Mesangial cell (primary cell): ENCODE measurements at places on chromosomes 1 and 21. TPM values are rescaled to one million over a fixed set of nuclear protein-coding genes. Genes with fewer than 3 reads are reported as not detected.

Gene GIPC2
- total RNA-seq, result 0.25 and 0.49 TPM in 2 replicates

Gene LHX4
- total RNA-seq, result under 0.01 and 0.13 TPM in 2 replicates

Gene BROX
- total RNA-seq, result 21.4 and 27.5 TPM in 2 replicates

Gene HFM1
- 0.13 and 0.33 TPM in 2 replicates for total RNA-seq

Gene ERICH3
- not detected in 2 replicates for total RNA-seq

Gene KRTAP10-10
- total RNA-seq, result not detected in 2 replicates

Gene KCNT2
- total RNA-seq, result 1.1 and 8.4 TPM in 2 replicates

Gene NPPA
- not detected in 2 replicates for total RNA-seq

Gene CTSK
- total RNA-seq, result 2.0 and 8.2 TPM in 2 replicates

Gene PCBP3
- 0.16 and 1.5 TPM in 2 replicates for total RNA-seq

Gene DIO1
- not detected in 2 replicates for total RNA-seq

Gene CLCNKB
- total RNA-seq, result 0.33 and 1.4 TPM in 2 replicates
